Left lung (tissue), 14 donors: ENCODE measurements at places on chromosomes 12 and 14.
A peak's percentile ranks its signal among the peaks of the same experiment; 100 is the strongest.

- DNase-seq = no peak
Measured at GRCh38 chr12:132384916-132385774, 55.8 kb upstream of the GALNT9 start.

DNA sequence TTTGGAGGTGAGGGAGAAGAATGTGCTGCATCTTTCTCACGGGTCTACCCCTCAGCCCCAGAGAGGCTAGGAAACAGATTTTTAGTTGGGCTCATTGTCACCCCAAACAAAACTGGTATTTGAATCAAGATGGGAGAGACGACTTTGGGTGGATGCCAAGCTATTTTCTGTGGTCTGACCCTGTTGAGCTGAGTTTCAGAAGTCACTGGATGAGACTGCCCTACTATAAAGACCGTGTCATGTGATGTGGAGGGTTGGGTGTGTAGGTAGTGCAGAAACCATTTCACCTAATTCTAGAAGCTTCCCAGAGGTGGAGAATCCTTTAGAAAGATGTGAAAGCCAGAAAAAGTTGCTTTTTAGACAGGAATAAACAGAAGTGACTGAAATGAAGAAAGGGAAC, 60.2 kb downstream of the IFT43 start:
- no peak for DNase-seq

DNA sequence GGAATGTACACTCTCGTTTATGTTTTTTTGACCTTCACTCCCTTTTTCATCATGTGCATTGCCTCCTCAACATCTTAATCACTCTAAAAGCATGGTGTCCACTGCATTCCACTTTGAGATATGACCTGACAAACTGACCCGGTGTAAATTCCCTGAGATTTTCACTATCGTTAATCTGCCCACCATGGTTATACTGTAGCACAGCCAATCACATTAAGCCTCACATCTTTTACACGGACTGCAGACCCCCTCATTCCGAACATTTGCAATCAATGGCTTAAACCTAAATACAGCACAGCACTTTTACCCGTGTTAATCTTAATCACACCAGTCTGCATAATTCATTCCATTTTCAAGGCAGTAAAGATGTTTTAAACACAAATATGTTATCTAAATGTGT, 2.4 kb downstream of the RERG start:
- DNase-seq = no peak

GRCh38 chr14:32941668-32942065, 3.0 kb downstream of the NPAS3 start:
- no peak for DNase-seq

- DNase-seq = no peak
Measured at GRCh38 chr12:88242571-88242925, 100.4 kb downstream of the TMTC3 start.

GRCh38 chr12:3743803-3744202, 9.1 kb downstream of the CRACR2A start:
- no peak for DNase-seq

DNA sequence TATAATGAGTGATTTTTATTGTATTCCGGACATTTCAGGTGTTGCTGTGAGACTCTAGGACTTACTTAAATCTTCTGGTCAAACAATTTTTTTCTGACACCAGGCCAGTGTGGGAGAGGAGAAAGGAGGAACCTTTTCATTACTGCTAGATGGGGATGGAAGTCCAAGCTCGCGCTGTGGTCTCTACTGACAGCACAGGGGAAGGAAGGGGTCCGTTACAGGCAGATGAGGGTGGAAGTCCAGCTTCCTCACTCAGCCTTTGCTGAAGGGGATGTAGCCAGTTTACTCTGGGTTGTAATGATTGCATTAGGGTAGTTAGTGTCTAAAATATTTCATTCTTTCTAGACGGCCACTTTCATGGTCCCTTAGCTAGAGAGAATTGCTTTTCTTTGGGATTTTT, 26.3 kb upstream of the ST8SIA1 start:
- no peak for DNase-seq

DNA sequence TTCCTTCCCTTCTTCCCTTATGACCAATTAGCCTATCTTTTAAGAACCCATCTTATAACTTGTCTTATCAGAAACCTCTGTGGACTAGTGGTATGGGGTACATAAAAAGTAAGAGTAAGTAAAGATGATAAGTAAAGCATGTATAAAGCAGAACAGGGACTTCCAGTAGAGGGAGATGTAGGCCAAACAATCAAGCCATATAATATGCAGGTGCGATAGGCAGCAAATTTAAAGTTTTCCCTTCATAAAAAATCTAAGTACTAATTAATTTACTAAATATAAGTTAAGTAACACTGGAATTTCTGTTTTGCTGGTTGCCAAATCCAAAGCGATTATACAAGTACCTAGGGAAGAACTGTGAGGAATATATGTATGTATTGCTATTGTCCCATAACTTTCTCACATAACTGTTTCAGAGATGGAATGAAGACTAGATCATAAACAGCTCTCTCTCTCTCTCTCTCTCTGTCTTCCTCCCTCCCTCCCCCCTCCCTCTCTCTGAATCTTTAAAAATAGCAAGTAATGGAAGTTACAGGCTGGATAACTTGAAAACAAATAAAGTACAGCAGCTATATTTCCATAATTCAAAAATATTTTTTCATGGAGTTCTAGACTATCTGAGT, 25.7 kb downstream of the METTL25 start:
- no peak for DNase-seq

DNA sequence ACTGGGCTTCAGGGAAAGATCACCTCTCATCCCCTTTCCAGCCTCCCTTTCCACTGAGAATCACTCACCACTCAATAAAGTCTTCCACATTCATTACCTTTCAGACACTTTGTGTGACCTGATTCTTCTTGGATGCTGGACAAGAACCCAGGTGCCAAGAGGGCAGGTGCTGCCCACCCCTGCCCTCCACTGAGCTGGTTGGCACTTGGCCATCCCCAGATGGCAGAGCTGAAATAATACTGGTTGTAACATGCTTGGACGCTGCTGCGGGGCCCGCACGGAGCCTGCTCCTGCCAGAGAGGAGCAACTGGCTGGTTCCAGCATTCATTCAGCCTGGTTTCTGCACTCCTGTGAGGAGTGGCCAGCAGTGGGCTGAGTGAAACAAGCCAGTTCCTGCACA, 386.7 kb upstream of the CCDC196 start:
- no peak for DNase-seq

- DNase-seq = no peak
Measured at GRCh38 chr14:69087061-69087461, 65.9 kb downstream of the DCAF5 start.

GRCh38 chr14:50615552-50615951, 52.6 kb downstream of the SAV1 start:
- no peak for DNase-seq

DNA sequence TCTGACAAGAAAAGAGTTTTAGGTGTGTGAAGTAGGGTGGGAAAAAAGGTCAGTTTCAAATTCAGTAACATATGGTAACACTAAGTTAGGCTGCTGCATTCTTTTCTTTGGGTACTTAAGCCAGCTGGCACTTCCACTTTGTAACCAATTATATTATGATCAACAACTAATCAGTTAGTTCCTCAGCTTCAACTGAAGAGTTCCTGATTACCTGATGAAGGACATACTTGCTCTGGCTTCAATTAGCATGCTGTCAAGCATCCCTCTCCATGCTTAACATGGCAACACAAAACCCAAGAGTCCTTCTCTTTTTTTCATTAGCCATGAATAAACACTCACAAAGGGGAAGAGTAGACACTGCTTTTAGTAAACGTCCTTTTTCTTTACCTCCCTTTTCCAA, 6.8 kb upstream of the KANSL2 start:
- peak; percentile 35 for DNase-seq

GRCh38 chr12:95977764-95978305, 18.3 kb downstream of the HAL start:
- DNase-seq = no peak

GRCh38 chr14:71722885-71723284, 209.3 kb upstream of the RGS6 start:
- DNase-seq = no peak

DNA sequence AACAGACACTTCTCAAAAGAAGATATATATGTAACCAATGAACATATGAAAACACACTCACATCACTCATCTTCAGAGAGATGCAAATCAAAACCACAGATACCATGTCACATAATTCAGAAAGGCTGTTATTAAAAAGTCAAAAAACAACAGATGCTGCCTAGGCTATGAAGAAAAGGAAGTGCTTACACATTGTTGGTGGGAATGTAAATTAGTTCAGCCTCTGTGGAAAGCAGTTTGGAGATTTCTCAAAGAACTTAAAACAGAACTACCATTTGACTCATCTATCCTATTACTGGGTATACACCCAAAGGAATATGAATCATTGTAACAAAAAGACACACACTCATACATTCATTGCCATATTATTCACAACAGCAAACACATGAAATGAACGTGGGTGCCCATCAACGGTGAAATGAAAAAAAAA, 35.1 kb downstream of the EIF2S3B start:
- DNase-seq = no peak

- DNase-seq = no peak
Measured at GRCh38 chr14:102182936-102183619, 43.4 kb downstream of the WDR20 start.

GRCh38 chr12:113891739-113892520, 74.2 kb downstream of the RBM19 start:
- no peak for DNase-seq

DNA sequence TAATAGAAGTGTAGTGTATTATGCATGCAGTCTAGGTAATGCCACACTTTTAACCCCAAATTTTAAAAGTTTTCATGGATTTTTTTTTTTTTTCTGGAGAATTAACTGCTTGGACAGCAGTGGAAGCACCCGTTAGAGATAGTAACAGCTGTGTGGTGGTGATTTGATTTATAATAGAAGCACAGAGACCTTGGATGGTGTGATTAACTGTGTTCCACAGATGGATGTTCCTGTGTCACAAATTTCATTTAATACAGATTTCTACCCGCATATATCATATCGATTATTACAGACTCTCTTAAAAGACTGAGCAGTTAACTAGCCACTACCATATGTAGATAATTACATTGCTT, 47.0 kb downstream of the IFT81 start:
- no peak for DNase-seq
